MM.1S (cell line): ENCODE measurements at places on chromosomes 11 and 22.
A peak's percentile ranks its signal among the peaks of the same experiment; 100 is the strongest.

GRCh38 chr22:30310881-30311771 is 15.6 kb downstream of the TBC1D10A start:
- no peak for DNase-seq

GRCh38 chr11:890794-891540 is 19.6 kb downstream of the CHID1 start:
- DNase-seq, result no peak

- no peak for DNase-seq
Measured at GRCh38 chr11:18498039-18498438, 28.7 kb downstream of the TSG101 start.

GRCh38 chr11:8776209-8776608 is 93.6 kb downstream of the RPL27A start:
- no peak for DNase-seq

- no peak for DNase-seq
Measured at GRCh38 chr11:12019866-12020416, 11.5 kb upstream of the DKK3 start.

DNA sequence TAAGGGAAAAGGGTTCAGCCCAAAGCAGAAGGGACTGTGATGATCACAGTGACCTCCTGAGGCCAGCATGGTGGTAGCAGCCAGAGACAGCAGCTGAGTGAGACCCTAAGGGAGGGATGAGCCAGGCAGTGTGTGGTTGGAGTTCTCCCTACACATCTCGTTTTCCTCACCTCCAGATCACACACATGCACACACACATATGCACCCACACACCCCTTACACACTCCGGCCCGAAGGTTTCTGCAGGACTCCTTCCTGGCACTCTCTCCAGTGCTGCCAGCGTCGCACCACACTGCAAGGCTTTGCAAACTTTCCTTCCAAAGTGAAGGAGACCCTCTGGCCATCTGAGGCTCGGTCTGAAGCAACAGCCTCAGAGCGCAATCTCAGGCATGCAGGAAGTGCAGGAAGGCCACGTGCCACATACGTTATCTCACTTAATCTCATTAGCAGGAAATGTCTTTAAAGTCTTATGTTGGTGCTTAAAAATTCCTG is 26.9 kb upstream of the TP53I11 start:
- no peak for DNase-seq

GRCh38 chr22:22431271-22432220 is 77.0 kb downstream of the ZNF280B start:
- DNase-seq, result peak; percentile 73

- DNase-seq, result no peak
Measured at GRCh38 chr22:49609207-49609876, 218.3 kb downstream of the BRD1 start.

GRCh38 chr22:41857155-41857859 is 24.4 kb downstream of the SREBF2 start:
- no peak for DNase-seq

DNA sequence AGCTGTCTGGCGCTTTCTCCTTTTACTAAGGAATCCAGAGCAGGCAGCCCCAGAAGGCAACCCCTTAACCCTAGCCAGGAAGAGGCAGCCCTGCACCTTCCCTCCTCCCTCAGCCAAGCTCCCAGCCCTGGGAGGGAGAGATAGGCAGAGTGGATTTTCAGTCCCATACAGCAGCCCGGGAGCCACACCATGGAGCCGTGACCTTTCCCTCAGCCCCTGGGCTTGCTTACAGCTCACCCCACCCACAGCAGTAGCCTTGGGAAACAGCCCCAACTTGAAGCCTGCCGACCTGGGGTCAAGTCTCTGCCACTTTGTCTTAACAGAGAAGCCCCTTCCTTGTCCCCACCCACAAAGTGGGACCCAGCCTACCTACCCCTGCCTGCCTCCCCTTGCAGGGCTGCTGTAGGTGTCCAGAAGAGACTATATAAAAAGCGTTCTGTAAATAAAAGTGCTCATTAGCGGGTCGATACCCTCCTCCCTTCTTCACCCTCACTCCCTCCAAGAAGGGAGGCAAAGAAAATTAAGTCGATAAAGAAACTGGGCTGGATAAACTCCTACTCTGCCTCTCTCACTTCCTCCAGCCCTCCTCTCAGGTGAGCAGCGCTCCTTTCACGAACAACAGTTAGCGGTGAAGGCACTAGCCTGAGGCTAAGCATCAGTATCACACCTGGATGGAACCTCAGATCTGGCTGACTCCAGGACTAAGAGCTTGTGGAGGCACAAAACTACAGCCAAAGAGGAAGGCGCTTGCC is 4.2 kb downstream of the TST start:
- no peak for DNase-seq

DNA sequence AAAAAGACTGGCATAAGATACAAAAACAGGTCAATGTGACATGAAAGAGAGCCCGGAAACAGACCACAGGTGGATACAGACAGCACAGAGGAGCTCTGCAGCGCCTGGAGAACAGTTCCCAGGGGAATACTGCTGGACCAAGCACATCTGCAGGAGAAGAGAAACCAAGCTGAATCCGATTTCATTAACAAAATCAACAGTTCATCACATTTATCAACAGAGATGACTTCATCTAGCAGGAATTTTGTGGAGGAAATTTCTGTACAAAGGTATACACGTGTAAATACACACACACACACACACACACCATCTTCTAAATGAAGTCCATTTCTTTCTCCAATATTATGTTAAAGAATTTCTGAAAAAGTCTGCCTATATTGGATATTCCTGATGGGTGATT is 17.1 kb downstream of the YPEL1 start:
- DNase-seq, result no peak

DNA sequence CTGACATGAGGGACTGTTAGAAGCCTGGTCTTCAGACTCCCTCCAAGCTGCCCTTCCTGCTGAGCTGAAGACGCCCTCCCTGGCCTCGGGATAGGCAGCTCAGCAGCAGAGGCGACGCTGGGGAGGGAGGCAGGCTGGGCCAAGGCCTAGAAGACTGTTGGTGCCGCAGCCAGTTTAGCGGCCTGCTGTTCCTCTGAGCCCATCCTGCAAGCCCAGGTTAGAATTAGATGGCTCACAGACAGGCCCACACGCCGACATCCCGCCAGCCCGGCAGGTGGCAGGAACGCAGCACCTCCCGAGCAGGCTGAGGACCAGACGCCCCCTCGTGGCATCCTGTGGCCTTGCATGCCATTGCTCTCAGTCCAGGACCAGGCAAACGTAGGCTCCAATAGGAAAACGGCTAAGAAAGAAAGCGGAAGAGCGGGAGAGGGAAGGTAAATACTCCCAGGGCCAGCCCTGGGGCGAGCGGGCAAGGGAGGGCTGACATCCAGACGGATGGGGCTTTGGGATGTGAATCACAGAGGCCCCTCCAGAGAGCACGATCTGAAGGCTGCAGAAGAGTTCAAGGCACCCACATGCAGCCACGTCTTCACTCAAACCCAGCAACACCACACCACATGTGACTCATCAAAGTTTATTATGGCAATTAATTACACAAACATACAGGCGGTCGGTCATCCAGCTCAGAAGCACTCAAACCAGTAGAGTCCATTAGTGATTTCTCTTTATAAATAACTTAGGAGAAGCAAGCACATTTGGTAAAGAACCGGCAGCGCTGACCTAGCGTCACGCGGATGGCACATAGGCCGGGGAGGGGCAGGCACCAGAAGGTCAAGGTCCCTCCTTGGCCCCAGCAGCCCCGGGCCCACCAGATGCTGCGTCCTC is 27.6 kb downstream of the CD5 start:
- peak; percentile 85 for DNase-seq

DNA sequence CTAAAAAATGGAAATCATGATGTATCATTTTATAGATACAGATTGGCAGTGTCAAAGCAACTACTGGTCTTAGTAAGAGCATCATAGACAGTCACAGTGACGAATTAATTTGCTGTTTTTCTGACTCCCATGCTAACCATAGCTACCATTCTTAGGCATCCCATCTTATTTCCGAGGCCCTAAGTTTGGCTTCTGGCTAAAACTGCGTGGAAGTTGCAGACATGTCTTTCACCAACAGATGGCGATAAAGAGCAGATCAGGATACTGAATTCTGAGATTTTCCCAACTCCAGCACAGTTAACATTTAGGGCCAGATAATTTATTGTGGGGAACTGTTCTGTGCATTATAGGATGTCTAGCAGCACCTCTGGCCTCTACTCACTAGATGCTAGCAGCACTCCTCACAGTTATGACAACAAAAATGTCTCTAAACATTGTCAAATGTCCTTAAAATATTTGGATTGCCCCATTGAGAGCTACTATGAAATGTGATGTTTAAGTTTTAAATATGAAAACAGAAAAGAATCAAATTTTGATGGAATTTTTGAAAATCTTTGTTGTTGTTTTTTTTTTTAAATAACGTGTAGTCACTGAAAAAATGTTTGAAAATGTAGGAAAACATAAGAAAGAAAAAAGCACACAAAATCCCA is 16.3 kb downstream of the OR2AG2 start:
- peak; percentile 38 for DNase-seq

DNA sequence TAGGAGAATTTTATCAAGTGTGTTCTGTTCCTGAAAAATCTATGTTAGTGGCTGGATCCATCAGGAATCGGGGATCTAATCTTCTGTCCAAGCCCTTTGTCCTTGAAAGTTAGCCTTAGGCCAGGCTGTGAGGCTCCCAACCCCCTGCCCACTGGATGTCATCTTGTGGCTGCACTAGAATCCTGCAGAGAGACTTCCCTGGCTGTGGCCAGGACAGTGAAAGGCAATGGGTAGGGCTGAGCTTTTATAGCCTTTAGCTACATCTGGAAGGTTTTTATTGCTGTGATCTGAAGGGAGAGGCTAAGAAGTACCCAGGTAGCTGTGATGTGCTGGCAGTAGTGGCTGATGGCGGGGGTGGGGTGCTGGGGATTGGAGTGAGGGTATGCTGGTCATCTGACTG is 2.1 kb downstream of the OAF start:
- no peak for DNase-seq

- no peak for DNase-seq
Measured at GRCh38 chr11:72358466-72359405, 75.6 kb downstream of the CLPB start.
